Stimulated activated CD4-positive, alpha-beta T cell treated with anti-CD3 and anti-CD28 coated beads, TNF-alpha, amount 100 ng/mL, for 48 hours (primary cell): ENCODE measurements at places on chromosomes 2 and 18.
A peak's percentile ranks its signal among the peaks of the same experiment; 100 is the strongest.

GRCh38 chr2:240186191-240186725, 45.8 kb upstream of the OTOS start:
- no peak for DNase-seq

DNA sequence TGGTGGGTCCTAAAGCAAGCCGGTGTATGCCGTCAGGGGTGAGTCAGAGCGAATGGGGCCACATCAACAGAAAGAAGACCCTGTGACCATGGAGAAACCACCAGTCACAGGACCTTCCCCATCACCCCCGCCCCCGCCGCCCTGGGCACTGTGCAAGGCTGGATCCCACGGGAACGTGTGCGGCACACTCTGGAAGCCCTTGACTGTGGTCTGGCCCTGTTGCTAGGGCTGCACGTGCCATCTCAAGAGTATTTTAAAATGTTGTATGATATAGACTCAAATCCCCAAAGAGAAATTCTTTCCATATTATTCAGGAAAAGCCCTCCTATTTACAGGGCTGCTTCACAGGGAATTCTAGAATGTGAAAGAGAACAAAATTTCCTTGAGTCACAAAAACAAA, 174.8 kb downstream of the BCL2 start:
- DNase-seq = no peak

DNA sequence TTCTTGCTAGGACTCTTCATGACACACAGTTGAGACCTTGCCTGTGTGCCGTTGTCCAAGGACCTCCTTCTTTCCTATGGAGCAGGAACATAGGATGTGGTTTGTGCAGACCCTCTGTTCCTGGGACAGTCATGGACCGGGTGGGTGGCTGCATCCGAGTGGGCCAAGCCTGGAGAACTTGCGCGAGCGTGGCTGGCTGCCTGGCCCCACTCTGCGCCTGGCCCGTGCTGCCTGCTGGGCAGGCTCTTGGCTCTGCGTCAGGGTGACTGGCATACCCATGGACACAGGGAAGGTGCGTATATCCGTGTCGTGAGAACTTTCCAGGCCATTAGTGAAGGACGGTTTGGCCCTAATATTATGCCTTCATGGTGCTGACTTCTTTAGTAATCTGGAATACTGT, 68.2 kb downstream of the DCDC2C start:
- no peak for DNase-seq

GRCh38 chr2:15798701-15799431, 141.5 kb upstream of the MYCN start:
- DNase-seq = no peak

DNA sequence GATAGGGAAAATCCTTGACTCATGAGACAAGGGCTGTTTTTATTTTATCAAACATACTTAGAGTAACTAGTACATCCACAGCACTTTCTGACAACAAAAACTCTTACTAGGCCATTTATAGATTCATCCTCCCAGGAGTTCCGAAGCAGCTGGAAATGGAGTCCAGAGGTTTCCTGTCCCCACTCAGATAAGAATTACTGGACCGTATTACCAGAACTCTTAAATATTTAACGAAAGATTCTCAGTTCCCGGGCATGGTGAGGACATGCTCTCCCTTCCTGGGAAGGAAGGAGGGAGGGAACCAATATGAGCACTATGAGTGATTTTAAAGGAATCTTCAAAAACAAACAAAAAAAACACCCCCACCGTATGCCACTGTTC, 41.2 kb downstream of the AKAIN1 start:
- DNase-seq = no peak

GRCh38 chr2:68855550-68855949, 15.6 kb downstream of the BMP10 start:
- no peak for DNase-seq

DNA sequence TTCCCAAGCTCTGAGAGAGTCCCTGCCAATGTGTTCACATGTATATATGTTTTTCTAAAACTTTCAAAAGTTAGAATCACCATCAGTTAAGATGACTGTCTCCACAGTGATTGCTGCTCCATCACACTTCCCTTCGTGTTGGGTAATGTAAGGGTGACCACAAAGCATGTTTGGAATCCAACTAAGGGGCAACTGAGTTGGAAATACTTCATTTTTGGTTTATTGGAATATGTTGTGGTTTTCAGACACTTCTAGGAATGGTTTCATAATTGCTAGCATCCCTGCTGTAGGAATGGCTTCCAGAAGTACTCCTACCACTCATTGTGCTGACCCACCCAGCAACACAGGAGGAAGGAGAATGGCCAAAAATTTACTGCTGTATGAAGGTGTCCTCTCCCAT, 212.5 kb upstream of the GULP1 start:
- DNase-seq = no peak

DNA sequence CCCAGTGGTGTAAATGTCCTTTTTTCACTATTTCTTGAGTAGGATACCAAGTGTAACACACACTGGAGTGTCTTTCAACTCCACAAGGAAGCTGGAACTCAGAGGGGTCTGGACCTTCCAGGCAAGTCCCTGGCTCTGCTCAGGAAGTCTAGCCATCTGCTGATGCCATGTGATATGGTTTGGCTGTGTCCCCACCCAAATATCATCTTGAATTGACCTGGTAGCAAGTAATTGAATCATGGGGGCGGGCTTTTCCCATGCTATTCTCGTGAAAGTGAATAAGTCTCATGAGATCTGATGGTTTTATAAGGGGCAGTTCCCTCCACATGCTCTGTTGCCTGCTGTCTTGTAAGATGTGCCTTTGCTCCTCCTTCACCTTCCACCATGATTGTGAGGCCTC, 99.4 kb upstream of the CDC42EP3 start:
- DNase-seq = no peak

- DNase-seq = no peak
These were observed 12.0 kb downstream of the MEIS1 start for GRCh38 chr2:66446941-66447340.

GRCh38 chr2:8543383-8544170, 138.3 kb upstream of the ID2 start:
- DNase-seq = peak; percentile 55

- DNase-seq = no peak
These were observed 431.4 kb upstream of the TNP1 start for GRCh38 chr2:217291259-217291658.

- no peak for DNase-seq
These were observed 850.7 kb downstream of the RNF144A start for GRCh38 chr2:7767902-7768301.

GRCh38 chr2:10721396-10722251, at the start of gene ATP6V1C2:
Gene ATP6V1C2 (plus strand): TSS chr2:10721630. CDS start chr2:10722850, 1,220 bp downstream.
- no peak for DNase-seq

- DNase-seq = no peak
These were observed 201.8 kb upstream of the ZNF521 start for GRCh38 chr18:25553631-25554263.

DNA sequence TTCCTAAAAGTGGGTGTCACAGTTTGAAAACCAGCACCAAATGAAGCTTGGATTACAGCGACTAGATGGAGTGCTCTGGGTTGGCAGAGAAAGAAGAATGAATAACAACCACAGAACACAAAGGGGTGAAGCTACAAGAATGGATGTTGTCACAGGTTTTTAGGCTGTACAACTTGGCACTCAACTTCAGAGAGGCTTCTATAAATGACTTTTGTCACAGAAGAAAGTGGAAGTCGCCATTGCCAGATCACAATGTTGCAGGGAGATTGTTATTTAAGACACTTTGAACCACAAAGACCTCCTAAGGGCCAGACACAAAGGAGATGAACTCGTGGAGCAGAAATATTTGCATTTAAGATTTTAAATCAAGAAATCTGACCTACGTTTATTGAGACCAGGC, 354.2 kb downstream of the CDH7 start:
- DNase-seq = no peak

GRCh38 chr2:109239720-109240119, 110.7 kb downstream of the SH3RF3 start:
- no peak for DNase-seq

- DNase-seq = no peak
These were observed 78.6 kb downstream of the PTPRM start for GRCh38 chr18:7645756-7646155.

DNA sequence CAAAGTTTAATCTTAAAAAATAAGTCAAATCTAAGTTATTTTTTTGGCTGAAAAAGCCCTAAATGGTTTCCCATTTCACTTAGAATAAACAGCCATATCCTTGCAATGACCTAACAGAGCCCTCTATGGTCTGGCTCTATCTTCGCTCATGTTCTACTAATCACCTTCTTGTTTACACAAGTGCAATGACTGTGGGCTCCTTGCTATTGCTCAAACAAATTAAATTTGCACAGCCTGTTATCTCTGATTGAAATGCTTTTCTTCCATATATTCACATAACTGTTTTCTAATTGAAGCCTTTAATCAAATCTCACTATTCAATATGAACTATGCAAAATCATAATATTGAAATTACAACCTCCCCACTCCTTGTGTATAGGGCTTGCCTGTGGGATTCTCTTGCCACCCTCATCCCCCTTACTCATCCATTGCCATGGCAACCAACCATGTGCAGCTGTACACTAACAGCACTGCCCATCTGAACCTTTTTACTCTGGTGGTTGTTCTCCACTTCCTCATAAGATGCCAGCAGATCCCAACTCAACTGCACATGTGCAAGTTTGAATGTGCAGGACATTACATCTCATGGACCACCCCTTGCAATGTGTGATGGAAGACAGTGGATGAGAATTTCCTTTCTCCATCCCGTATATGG, 1083.2 kb downstream of the SOCS6 start:
- no peak for DNase-seq

- DNase-seq = no peak
These were observed 124.2 kb upstream of the CXCR4 start for GRCh38 chr2:136242100-136242499.

GRCh38 chr2:67674668-67675067, 277.5 kb downstream of the ETAA1 start:
- DNase-seq = no peak

DNA sequence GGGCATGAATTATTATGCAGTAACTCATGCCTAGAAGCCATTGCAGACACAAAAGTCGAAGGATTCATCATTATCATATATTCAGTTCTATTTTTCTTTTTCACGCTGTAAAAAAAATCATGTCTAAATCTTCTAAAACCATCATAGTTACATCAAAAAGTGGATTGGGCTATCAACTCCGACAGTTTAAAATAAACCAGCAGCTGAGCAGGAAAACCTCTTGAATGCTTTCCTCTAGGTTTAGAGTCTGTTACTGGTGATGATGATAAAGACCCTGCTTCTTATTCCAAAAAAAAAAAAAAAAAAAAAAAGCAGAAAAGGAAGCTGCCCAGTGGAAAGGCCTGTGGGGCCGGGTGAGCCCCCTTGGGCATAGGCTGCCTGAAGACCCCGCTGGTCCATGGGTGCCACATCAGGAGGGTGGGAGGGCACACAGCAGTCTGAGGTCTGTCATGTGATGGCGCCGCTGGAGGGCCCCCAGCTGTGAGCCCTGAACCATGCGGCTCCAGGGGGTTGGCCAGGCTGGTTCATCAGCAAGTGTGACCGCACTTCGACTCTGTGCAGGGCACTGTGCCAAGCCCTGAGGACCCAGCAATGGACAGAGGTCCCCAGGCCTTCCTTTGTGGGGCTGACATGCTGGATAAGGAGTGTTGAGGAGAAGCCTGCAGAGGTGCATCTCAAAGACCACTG, 199.6 kb downstream of the EIPR1 start:
- no peak for DNase-seq

DNA sequence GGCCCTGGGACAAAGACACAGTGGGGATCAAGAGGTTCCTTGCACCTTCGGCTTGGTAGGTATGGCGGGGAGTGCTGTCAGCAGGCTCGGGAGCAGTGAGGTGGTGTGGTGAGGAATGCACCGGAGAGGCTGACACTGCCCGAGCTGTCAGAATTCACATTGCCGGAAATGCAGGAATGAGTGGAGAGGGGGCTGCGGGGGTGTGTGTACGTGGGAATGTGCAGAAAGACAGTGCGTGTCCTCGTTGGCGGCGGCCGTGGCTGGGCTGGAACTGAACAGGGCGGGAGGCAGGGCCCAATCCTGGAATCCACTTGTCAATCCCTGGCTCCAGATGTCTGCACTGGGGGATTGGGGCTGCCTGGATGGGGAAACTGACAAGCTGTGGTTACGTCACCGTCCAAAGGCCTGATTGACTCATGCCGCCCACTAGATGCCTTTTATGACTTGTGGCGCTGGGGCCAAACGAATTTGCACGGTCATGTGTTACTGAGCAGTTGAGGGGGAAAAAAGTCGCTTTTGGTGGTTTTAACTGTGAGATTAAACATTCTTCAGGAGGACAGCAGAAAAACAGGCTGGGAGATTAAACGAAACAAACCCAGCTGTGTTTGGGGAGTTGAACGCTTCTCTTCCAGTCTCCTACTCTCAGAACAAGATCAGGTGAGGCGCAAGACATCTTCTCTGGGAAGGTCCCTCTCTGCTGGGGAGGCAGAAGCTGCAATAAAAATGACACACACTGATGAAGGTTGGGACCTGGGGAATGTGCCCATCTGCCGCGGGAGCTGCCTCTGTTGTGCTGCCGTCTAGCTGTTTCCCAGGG, 189.4 kb upstream of the GLI2 start:
- DNase-seq = no peak

- no peak for DNase-seq
These were observed 865 bp downstream of the GALR1 start for GRCh38 chr18:77250501-77250925.

DNA sequence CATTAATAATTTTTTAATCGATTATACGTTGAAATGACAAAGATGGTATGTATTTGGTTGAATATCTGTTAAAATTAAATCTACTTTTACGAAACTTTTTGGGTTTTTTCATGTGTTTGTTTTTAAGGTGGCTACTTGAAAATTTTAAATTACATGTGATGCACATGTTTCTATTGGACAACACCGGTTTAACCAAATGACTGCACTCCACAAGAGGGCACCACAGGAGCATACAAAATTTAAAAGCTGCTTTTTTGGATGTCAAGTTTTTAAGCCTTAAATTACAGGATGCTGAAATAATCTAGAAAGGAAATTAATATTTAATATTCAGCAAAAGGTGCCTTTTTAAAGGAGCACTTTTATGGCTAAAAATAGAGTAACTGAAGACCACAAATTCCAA, 98.7 kb downstream of the ACVR1 start:
- DNase-seq = no peak

DNA sequence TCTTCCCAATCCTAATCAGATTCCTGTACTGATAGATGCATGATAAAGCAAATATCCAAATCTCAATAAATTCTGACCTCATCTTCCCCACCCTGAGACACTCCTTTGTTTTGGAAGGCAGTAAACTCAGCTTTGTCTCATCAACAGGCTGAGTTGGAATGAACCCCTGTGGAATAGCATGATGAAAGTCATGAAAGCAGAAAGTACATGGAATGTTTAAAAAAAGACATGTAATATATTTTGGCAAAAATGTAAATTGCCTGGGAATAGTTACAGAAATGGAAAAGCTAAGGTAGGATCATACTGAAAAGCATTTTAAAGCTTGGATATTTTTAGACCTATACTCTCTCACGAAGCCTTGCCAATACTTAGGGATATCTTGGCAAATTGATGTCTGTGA, 468.7 kb upstream of the CDH7 start:
- no peak for DNase-seq

- no peak for DNase-seq
These were observed 301.4 kb upstream of the TNP1 start for GRCh38 chr2:217160978-217161973.

- no peak for DNase-seq
These were observed 329.3 kb downstream of the TXNL1 start for GRCh38 chr18:56309104-56309503.
